ENCODE measurements at places on chromosomes 16 and 17.
A peak's percentile ranks its signal among the peaks of the same experiment; 100 is the strongest.

DNA sequence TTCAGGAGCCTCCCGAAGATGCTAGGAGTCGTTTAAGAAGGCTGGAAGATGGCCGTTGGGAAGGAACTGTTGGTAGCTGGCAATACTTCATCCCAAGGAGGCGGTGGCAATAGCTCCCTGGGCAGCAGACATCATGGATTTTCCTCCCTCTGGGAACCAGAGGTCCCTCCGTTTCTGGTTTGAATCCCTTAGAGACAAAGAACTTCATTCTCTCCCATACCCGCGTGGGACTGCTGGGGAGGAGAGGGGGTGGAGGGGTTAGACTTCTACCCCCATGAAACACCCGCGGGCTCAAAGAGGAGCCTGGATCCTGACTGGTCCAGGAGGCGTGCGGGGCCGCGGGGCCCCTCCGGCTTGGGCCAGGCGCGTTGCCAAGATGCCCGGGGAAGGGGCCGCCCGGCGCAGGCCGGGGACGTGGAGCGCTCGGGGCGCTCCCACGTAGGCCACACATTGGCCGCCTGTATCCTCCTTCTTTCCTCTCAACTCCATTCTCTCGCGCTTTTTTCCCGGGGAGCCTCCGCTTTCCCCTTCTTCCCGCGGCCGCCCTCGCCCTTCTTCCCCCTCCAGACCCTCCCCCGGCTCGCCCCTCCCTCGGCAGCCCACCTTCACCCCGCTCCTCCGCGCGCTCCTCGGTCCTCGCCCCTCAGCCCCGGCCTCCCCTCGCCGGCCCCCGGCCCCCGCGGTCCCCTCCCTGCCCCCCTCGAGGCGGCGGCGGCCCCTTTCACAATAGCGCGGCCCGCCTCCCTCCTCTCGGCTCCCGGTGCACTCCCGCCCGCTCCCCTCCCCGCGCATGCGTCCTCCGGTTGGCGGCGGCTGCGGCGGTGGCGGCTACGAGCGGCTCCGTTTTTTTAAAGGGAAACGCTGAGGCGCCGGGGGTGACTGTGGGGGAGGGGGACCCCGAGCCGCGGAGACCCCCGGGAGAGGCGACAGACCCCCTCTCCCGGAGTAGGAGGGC is at the start of gene MSL1:
TSS of gene MSL1 (plus strand) at position 791 of the 955 bp plus-strand sequence. CDS start 642 bp downstream, outside the sequence.
- DNase-seq, result peak; percentile 75

GRCh38 chr16:30004811-30005242 is 6.0 kb downstream of the DOC2A start:
- no peak for DNase-seq

- DNase-seq, result no peak
Observed at GRCh38 chr16:72588551-72588950, 416.6 kb upstream of the PMFBP1 start.

DNA sequence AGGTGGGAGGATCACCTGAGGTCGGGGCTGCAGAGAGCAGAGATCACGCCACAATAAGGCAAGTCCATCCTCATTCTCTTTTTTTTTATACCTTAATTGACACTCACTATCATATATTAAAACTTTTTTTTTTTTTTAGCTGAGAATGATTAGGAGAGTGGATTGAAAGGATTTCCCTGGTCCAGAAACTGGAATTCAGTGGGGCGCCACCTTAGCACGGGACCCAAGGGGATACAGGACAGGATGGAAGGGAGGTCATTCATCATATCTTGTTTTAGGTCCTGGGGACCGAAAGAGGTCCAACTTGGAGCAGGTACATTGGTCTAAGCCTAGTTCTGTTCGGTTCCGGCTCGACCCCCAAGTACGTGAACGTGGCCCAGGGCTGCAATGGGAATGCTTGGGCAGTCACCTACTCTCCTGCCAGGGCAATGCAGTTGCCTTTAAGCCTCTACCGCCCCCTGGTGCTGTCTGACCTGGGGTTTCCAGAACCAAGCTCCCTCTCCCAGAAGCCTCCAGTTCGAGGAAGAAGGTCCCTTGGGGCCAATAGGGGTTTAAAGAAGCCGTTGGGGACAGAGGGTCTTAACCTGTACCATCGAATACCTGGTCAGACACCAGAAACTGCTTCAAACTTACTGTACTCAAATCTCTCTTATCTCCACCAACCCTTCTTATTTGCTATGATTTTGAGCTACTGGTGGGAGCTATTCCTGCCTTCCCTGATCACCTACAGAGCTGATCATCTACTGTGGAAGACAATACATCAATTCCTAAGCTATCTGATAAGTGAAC is 19.9 kb upstream of the GPATCH8 start:
- no peak for DNase-seq

DNA sequence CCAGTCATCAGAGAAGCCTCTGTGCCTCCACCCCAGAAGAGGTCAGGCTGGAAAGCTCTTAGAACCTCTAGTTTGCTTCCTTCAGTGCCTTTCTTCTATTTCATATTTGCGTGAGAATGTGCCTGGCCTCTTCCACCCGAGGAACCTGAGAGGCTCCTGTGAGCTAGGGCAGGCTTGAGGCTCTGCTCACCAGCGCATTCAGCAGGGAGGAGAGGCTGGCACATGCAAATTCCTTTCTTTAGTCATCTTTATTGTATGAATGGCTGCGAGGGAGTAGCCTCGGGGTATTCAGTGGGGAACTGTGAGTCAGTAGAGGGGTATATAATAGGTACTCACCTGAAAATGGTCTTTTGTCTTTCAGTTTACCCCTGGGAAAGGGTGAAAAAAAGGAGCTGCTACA is 268.3 kb downstream of the ABCC12 start:
- DNase-seq, result no peak

DNA sequence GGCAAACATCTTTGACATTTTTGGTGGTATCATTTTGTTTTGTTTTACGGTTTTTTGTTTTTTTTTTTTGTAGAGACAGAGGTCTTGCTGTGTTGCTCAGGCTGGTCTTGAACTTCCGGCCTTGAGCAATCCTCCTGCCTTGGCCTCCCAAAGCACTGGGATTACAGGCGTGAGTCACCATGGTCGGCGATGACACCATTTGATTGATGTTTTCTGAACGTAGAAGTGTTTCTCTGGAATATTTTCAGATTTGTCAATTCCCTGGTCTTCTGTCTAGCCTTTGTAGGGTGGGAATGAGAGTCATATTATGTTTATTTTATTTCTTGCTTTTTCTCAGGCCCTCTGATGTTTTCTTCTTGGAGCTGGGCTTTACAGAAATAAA is 32.2 kb upstream of the BRD7 start:
- no peak for DNase-seq
